ENCODE measurements at places on chromosomes 5 and 9. TPM values are rescaled to one million over a fixed set of nuclear protein-coding genes. Genes with fewer than 3 reads are reported as not detected.

The TMEFF1 gene
- 19.6 TPM for total RNA-seq

The BASP1 gene
- total RNA-seq: 140 TPM

The DNAH5 gene
- total RNA-seq: 0.34 TPM

The JAKMIP2 gene
- total RNA-seq: 5.5 TPM

The IL12B gene
- total RNA-seq: not detected

GRCh38 chr5:16593013-16593412 lies 23.8 kb downstream of the RETREG1 start:
- no peaks in the 10 kb centered on the region for H3K36me3 ChIP-seq
- DNase-seq: no peak
- H3K27ac ChIP-seq: no peak overlapping the region
- no peak overlapping the region for H3K4me3 ChIP-seq

DNA sequence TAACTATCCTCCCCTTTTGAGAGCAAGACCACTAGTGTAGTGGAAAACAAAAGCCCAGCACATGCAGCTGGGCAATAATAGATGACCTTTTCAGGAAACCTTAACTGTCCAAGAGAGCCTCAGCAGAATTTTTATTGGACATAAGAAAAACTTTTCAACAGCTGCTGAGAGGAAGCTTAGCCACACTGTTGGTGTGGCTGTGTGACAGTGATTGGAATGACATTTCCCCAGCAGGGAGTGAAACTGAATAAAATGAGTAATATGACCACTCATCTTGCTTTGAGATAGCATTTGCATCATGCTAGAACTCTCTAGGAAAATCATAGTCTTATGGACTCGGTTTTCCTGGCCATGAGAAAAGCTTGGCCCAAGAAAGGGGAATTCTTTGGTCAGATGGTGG lies 687.8 kb downstream of the SLCO4C1 start:
- no peaks in the 10 kb centered on the region for H3K36me3 ChIP-seq
- no peaks in the 10 kb centered on the region for H3K4me1 ChIP-seq
- no peak overlapping the region for H3K4me3 ChIP-seq
- H3K27me3 ChIP-seq: no peaks in the 10 kb centered on the region
- DNase-seq: no peak

DNA sequence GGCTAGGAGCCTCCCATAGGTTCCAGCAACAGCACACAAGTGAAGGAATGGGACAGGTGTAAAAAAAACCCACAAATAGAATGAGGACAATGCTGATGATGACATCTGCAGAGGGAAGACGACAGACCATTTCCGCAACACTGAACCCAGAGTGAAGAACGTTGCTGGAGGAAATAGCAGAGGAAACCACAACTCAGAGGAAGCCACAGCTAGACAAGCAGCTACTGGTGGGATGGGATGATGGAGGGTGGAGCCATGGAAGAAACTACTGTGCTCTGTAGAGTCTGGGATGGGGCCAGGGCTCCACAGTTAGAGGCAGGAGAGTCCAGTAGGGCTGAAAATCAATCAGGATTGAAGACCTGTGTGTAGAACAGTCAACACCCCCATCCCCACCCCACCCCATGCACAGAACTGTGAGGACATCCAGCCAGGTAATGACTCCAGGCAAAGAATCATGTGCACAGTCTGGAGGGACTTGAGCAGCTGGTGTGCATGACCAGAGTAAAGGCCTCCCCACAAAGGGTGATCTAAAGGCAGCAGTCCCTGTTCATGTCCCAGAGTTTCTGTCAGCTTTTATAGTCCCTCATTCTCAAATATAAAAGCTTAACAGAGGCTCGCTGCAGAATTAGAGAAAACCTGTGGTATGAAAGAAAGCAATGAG lies 65.2 kb upstream of the SPIN1 start:
- no peaks in the 10 kb centered on the region for H3K27me3 ChIP-seq
- H3K4me3 ChIP-seq: no peak overlapping the region
- H3K27ac ChIP-seq: no peak overlapping the region
- H3K36me3 ChIP-seq: no peaks in the 10 kb centered on the region
- no peak for DNase-seq
- peaks cover 12% of the 10 kb centered on the region for H3K4me1 ChIP-seq

DNA sequence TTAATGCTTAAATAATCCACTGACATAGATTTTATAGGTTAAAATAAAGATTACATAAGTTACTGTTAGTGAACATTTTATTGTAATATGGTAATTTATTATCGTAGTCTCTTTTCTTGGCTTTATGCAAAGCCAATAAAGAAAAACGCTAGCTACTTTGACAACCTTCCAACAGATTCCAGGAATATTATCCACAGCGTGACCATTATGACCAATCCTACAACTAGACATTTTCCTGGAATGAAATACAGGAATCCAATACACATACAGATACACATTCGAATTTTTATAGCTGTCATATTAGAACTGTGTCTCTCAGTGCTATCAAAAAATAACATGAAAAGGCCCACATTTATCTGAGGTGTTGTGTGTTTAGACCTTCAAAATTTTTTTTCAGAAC lies 13.1 kb downstream of the RPS23 start:
- H3K27ac ChIP-seq: no peak overlapping the region
- peaks cover 2% of the 10 kb centered on the region for H3K4me1 ChIP-seq
- DNase-seq: no peak
- H3K27me3 ChIP-seq: no peaks in the 10 kb centered on the region

DNA sequence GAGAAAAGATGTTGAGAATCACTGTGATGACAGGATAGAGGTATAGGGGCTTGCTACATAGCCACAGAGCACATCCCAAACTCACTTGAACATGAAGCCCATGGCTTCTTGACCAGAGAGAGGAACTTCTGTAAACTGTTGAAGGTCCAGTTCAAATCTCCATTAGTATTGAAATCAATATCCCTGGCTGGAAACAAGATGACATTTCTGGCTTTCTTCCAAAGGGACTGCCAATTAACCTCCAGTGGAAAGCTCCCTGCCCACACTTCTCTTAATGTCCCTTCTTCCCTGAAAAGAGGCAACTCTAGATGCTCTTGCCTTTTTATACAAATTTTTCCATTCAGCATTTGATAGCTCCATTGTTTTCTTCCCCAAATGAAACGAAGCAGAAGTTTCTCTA lies 612.1 kb downstream of the EBF1 start:
- H3K27ac ChIP-seq: no peak overlapping the region
- H3K27me3 ChIP-seq: peaks cover 2% of the 10 kb centered on the region
- H3K4me1 ChIP-seq: peaks cover 49% of the 10 kb centered on the region
- no peak overlapping the region for H3K4me3 ChIP-seq
- no peak for DNase-seq

DNA sequence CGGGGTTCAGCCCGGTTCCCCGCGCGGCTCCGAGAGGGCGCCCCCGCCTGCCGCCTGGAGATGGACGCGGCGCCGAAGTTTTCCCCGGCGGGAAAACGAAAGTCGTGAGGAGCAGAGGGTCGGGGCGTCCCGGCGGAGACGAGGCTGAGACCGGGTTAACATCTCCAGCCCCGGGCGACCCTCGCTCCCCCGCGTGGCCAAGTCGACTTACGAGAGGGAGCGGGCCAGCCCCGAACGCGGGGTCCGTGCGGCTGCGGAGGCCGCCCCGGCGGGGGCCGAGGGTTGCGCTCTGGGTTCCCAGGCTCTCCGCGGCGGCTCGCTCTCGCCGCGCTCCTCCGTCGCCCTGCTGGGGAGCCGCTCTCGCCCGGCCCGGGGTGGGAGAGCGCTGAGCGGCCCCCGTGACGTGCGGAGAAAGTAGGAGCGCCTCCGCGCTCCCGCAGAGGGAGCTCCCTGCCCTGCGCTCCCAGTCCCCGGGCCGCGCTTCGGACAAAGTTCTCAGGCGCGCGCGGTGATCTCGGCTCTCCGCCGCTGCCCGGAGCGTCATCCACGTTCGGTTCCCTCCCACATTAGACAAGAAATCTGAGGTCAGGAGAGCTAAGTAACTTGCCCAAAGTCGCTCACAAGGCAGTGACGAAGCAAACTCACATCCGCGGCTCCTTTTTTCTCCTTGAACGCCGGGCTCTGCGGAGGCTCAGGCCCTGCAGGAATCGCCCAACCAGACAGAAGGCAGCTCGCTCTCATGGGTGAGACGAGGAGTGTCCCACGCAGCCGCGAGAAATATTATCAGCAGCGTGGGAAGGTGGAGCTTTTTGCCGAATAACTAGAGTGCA lies 1.2 kb upstream of the GCNT4 start:
- H3K4me1 ChIP-seq: peaks cover 41% of the 10 kb centered on the region
- peak overlapping the region; percentile 86 for H3K4me3 ChIP-seq
- H3K36me3 ChIP-seq: no peaks in the 10 kb centered on the region

DNA sequence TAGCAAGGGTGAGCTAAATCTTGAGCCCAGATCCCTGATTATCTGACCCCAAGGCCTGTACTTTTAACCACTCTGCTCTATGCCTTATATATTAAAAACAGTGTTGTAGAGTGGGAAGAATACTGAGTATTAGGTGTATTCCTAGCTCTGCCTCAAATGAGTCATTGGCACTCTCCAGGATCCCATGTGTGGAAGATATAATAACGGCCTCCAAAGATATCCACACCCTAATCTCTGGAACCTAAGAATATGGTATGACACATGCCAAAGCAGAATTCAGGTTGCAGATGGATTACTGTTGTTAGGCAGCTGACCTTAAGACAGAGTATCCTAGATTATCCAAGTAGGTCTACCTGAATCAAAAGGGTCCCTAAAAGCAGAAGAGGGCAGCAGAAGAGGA lies 110.8 kb downstream of the ADRB2 start:
- DNase-seq: no peak
- peaks cover 3% of the 10 kb centered on the region for H3K27me3 ChIP-seq
- H3K4me1 ChIP-seq: peaks cover 6% of the 10 kb centered on the region

- H3K27me3 ChIP-seq: peaks cover 4% of the 10 kb centered on the region
- peaks cover 30% of the 10 kb centered on the region for H3K4me1 ChIP-seq
- no peak for DNase-seq
Measured at GRCh38 chr5:133525126-133525525, 87.2 kb downstream of the FSTL4 start.

DNA sequence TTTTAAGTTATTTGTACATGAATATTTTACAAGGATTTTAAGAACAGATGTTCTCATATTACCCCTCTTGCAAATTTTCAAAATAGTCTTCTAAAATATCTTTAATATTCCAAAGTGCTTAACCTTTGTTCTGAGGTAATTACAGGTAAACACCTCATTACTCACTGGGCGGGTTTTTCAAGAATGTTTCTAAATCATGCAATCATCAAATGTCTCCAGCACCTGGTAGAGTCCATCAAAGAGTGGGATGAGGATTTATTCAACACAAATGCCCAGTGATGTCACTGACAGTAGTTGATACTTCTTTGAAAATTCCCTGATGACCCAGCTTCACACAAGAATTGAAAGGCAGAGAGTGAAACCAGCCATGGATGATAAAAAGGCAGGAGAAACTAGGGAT lies 114.4 kb downstream of the SEC61B start:
- no peak for DNase-seq
- no peak overlapping the region for H3K27ac ChIP-seq
- H3K4me1 ChIP-seq: peaks cover 5% of the 10 kb centered on the region
- H3K36me3 ChIP-seq: no peaks in the 10 kb centered on the region
- peaks cover 6% of the 10 kb centered on the region for H3K27me3 ChIP-seq

- H3K4me1 ChIP-seq: peaks cover 7% of the 10 kb centered on the region
- no peaks in the 10 kb centered on the region for H3K27me3 ChIP-seq
- H3K4me3 ChIP-seq: no peak overlapping the region
- H3K36me3 ChIP-seq: no peaks in the 10 kb centered on the region
- no peak for DNase-seq
- no peak overlapping the region for H3K27ac ChIP-seq
Measured at GRCh38 chr9:73270967-73271721, 119.5 kb downstream of the ANXA1 start.
